ENCODE measurements at places on chromosomes 11 and 22.

DNA sequence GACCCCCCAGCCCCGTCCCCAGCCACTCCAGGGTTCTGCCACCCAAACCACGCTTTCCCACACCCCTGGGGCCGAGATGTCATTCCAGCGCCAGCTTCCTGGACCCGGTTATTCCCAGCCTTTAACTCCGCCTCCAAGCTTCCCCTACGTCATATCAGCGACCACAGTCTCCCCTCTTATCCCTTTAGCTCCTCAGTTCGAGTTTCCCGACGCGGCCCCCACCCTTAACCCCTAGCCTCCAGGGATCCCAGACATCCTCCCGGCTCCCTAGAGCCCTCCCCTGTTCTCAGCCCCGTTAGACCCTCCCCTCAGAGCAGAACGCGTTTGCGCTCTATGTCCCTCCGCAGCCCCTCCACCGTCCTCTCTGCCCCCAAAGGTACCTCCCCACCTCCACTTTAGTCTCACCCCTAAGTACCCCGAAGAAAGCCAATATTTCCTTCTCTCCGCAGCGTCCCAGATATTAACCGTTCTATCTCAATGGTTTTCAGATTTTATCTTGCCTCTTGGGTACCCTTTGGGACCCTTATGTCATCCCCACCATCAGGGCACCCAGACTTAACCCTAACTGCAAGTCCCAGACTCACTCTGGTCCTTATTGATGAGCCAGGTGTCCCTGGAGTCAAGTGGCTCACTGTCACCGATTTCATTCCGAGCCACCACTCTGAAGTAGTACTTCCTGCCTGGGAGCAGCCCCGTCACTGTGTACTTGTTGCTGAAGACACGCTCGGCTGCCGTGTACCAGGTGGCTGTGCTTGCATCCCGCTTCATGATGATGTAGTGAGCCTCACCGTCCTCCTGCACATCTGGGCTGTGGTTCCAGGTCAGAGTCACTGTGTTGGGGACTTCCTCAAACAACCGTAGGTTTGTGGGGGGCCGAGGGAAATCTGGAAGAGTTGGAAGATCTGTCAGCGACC, 8.0 kb downstream of the TMEM86A start:
- no peak for DNase-seq

DNA sequence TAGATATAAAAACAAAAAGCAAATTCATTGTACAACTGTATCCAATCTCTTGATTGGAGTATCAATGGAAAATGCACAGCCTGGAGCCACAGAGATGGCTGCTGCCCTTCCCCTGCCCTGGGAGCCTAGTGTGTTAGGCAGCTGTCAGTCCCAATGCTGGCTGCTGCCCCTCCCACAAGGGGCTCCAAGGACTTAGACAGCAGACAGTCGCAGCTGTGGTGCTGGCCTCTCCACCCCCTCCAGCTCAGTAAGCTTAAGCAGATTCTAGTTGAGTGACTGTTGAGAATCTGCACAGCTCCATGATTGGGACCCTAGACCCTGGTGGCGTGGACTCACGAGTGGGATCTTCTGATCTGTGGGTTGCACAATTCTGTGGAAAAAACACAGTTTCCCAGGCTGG, 1511.2 kb downstream of the FAM181B start:
- no peak for DNase-seq

DNA sequence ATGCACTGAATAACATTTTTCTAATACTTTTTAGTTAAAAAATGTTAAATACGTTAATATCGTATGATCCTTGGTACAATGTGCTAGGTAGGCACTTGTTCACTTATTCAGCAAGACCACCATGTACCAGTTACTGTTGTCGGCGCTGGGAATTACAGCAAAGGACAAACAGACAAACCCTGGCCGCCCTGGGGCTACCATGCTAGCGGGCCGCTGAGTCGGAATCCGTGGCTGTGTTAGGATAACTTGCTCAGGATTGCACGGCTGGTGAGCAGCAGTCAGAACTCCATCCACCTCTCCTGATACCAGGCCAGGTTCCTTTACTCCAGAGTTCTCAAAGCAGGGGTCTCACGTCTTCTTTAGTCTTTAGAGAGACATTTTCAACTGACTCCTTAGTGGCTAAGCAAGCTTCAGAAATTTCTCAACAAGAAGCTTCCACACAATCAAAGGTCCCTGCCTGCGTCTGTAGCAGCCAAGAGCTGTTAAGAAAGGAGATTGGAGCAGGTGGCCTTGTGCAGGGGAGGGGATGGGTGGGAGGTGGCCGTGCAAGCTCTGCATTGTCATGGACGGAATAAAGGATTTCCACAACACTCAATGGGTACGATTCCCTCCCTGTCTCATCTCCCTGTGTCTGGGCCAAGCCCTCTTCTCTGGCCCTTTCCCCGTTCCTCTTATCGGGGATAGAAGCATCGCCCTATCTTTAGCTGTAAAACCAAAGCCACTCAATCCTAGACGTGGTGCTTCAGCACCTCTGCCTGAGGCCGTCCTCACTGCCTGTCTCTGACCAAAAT, 39.8 kb upstream of the NNMT start:
- no peak for DNase-seq

DNA sequence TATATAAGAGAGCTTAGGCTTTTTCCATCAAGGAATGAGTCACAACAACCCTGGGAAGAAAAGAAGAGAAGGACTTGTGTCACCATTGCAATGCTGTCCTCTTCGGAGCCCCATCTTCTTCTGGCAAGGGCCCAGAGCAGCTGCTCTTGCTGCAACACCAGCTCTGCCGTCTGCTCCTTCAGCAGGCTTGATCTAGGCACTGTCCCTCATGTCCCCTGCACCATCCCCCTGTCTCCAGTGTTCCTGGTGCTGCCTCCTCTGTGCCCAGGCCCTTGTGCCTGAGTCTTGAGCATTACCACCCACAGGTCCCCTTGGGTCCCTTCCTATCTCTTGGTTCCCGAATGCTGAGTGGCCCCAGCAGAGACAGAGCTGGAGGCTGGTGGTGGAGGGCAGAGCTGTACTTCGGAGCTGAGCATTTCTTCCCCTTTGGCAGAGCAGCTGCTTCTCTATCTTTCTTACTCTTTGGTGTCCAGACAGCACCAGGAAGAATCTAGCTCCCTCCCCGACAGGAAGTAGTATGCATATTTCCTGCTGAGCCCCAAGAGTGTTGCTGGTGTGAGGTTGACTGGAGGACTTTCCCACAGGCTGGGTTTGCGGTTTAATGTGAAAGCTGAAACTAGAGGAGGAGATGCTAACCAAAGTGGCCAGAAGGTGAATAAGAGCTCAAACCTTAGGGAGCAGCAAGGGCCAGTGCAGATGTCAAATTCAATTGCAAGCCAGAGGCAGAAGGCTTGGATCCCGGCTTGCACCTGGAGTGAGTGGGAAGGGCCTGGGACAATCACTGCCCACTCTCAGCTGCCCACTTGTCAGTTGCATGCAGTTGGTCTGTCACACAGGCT, 27.8 kb downstream of the WEE1 start:
- peak; percentile 4 for DNase-seq

GRCh38 chr22:41914611-41915034, 251 bp downstream of the SHISA8 start:
- no peak for DNase-seq

- no peak for DNase-seq
Observed at GRCh38 chr11:122864386-122865115, 18.0 kb upstream of the JHY start.

DNA sequence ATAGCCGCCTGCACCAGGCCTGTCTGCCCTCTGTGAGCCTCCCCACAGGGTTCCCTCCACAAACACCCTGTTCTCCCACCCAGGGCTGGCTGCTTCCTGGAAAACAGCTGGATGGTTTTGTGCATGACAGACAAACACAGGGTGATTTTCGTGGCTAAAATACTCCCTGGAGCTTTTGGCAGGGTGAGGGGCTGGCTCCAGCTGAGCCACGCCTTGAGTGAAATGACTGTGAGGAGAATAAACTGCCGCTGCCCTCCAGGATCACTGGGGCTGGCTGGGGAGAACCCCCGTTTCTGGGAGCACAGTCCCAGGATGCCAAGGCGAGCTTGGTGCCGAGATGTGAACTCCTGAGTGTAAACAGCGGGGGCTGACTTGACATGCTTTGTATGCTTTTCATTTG, 20.3 kb upstream of the PPP6R3 start:
- DNase-seq: no peak

DNA sequence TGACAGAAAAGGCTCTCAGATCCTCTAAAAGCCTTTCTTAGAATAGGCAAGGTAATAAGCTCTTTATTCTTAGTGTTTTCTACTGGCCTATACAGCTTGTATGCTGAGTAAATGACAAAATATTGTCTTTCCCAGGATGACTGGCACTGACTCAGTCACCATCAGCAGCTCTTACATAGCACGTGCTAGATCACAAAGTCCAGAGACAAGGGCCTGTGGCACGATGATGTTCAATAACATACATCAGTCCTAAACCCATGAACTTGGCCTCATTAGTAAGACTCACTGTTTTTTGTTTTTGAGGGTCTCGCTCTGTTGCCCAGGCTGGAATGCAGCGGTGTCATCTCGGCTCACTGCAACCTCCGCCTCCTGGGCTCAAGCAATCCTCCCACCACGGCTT, 42.7 kb downstream of the CELF1 start:
- DNase-seq: no peak
